ENCODE measurements at places on chromosomes 16 and 17.

DNA sequence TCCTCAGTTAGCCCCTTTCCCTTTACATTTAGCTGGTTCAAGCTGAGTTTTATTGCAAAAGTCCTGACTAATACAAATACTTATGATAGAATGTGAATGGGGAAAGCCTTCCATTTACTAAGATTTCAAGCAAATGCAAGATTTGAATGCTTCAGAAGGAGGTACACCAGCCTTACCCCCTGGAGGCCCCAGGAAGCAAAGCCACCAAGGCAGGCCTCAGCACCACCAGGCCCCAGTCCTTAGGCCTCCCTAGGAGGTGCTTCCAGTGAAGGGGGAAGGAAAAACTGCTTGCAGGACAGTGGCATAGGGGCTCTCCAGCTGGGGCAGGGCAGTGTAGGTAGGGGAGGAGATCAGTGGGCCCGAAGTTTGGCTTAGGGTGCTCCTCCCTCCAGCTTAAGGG lies 7.3 kb upstream of the PRPSAP2 start:
- DNase-seq, result no peak

DNA sequence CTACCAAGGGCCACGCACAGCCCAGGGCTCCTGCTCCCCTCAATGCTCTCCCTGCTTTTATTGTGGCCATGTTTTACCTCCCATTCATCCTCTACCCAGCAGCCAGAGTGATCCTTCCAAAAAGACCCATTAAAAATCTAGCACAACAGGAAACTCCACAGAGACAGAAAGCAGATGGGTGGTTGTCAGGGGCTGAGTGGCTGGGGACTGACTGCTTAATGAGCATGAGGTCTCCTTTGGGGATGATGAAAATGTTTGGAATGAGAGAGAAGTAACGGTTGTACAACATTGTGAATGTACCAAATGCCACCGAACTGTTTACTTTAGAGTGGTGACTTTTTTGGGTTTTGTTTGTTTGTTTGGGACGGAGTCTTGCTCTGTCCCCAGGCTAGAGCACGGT lies 107.4 kb downstream of the GAS7 start:
- no peak for DNase-seq

GRCh38 chr16:54285414-54286089 lies 1.0 kb downstream of the IRX3 start:
- DNase-seq, result no peak

DNA sequence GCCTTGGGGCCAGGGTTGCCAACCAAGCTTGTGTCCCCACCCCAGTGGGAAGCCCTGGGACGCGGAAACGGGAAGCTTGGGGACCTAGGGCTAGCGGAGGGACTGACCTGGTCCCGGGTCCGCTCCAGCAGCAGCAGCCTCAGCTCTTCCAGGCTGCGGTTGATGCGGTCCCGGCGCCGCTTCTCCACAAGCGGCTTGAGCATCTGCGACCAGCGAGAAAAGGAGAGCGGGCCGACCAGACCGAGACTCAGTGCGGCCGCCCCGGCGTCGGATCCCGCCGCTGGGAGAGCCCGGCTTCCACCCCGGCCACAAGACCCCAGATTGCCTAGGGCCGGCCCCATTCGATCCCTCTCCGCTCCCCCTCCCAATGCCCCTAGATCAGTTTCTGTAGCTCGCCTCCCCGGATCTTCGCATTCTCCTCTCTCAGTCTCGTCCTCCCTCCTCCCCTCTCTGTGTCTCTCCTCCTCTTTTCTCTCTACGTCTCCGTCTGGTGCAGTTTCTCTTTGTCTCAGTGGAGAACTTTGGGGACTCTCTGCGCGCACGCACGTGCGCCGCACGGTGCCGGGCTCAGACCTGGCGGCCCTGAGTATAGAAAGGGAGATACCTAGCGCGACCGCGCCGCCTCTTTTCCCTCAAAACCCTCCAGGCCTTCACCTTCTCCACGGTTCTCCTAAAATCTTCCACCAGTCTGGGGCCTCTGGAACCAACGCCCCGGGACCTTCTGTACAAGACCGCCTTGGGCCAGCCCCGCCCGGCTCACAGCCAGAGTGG lies 797 bp downstream of the HES7 start:
- no peak for DNase-seq

- DNase-seq, result no peak
These were observed 108.5 kb downstream of the TMEM114 start for GRCh38 chr16:8481810-8482209.

DNA sequence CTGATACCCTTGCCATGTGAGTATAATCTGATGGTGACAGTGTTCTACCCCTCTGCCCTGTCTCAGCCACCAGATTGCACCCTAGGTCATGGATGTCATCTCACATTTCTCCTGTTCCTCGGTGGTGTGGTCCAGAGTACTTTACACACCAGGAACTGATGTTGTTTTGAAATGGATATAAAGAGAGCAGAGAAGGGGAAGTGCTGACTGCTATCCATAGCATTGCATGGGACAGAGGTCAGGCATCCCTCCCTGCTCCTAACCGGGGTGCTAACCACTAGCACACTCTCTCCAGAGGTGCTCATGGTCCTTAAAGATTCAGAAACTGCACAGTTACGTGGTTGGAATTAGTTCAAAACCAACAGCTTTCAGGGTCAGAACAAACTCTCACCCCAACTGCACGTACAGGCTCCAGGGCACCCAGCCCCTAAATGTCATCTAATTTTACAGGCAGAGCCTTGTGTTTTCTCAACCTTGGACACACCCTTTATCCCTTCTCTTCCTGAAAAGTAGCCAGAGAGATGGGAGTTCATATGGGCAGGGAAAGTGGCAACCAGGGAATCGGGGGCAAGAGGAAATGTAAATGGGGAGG lies 16.3 kb downstream of the TTLL6 start:
- no peak for DNase-seq

GRCh38 chr16:56113223-56113622 lies 78.1 kb upstream of the GNAO1 start:
- no peak for DNase-seq

DNA sequence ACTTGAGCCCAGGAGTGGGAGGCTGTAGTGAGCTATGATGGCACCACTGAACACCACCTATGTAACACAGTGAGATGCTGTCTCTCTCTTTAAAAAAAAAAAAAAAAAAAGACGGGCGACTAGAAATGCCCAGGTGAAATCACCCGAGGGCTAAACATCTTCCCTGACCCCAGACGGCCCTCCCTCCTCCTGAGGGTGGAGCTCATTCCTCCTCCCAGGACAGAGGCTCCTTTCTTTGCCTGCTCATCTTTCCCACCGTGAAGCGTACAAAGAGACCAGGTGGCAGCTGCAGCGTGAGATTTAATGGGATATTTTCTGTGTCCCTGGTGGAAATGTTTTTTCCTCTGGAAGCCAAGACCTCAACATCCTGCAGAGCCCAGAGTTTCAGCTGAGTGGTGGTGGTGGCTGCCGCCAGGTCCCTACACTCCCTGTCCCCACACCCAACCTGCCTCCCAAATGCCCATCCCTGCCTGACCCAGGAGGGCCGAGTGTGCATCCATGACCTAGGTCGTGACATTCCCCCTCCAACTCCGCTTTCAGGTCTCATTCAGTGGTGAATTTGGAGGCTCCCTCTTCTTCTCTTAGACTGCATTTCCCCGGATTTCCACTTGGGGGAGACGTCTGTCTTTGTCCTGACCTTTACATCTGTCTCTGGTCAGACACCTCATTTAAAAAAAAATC lies 14.4 kb upstream of the GPRC5B start:
- DNase-seq, result no peak

- no peak for DNase-seq
These were observed 6.0 kb downstream of the UBALD1 start for GRCh38 chr16:4608704-4608980.

DNA sequence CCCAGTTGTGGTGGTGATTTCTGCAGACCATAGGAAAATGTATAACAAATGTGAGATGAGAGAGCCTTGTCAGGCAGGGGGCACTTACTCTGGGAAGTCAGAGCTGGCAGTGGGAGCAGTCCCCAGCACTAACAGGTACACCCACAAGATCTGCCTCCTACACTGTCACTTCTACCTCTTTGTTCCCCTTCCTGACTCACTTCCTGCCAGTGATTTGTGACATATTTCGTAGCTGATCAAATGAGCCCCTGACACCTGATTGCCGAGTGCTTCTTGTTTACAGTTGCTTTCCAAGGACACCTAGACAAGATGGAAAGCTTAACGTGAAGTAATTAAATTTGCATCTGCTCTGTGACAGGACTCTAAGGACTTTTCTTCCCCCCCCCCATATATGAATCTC lies 40.5 kb downstream of the FTO start:
- DNase-seq, result no peak

DNA sequence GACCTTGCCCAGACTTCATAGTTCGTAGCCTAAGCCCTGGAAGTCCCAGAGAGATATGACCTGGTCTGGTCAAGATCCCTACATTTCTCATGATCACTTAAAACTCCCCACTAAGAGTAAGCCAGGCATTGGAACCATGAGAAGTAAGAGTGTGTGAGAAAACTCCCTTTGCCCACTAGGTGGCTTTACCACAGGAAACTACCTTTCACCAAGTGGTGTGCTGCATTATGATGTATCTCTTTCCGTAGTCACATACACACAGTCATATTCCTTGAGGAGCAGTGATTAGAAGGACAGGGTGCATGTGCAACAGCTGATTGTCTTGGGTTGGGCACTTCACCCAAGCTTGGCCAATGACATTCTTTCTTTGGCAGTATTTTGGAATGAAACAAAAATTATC lies 639.3 kb downstream of the KCNJ2 start:
- no peak for DNase-seq

DNA sequence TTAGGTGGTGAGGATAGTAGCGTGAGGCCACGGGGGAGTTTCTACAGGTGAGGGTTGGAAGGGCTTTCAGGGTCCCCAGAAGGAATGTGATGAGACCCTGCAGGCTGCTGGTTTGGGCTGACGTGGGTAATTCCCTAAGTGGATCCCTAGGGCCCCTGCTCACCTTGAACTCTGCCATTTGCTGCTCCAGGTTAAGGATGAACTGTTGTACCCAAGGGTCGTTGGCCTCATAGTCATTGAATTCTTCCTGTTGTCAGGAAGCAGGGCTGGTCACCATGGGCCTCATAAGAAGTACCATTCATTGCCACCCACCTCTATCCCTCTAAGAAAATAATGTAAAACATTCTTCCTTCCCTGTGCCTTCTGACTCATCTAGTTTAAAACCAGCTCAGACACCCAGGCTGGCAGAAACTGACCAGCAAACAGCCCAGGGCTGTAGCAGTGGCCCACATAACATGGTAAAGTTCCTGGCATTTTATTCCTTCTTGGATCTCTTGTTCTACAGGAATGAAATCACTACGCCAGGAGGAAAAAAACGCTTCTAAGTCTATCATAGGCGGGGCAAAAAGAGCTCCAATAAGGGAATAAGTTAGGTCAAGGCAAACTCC lies 27.6 kb downstream of the FCSK start:
- no peak for DNase-seq

DNA sequence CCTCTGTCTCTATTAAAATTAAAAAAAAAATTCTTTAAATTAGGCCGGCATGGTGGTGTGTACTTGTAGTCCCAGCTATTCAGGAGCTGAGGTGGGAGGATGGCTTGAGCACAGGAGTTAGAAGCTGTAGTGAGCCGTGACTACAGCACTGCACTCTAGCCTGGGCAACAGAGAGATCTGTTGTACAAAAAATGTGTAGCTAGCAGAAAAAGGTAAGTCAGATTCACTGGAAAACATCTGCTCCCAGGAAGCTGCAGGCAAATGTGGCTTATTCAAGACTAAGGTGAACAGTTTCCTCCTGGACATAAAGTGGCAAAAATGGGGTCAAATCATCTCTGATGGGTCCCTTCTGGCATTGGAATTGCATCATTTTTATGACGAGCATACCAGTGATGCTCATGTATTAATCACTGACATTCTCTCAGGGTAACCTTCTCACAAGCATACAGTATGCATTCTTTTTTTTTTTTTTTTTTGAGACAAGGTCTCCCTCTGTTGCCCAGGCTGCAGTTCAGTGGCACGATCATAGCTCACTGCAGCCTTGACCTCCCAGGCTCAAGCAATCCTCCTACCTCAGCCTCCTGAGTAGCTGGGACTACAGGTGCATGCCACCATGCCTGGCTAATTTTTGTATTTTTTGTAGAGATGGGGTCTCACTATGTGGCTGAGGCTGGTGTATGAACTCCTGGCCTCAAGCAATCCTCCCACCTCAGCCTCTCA lies 48.7 kb downstream of the CPPED1 start:
- DNase-seq, result no peak

- no peak for DNase-seq
These were observed 72.2 kb downstream of the METRNL start for GRCh38 chr17:83151442-83152226.

GRCh38 chr16:24918641-24919040 lies 72.9 kb downstream of the SLC5A11 start:
- DNase-seq, result no peak

GRCh38 chr16:55251151-55251550 lies 72.9 kb upstream of the IRX6 start:
- no peak for DNase-seq

DNA sequence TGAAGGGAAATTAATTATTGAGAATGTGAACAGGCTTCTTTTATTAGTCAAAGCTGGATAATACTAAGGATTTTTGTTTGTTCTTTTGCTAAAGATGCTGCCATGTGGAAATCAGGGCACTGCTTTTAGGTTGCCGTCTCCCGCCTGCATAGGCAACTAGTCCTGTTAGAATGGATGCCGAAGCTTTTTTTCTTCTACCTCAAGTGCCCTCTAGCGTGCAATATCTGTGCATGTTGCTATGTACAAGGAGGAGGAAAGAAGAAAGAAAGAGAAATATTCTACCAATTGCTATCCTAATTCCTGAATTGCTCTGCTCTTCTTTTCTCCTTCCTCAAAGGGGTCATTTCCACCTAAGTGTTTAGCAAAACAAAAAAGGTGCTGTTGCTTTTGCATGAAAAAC lies 5.2 kb upstream of the CDH8 start:
- peak; percentile 35 for DNase-seq

DNA sequence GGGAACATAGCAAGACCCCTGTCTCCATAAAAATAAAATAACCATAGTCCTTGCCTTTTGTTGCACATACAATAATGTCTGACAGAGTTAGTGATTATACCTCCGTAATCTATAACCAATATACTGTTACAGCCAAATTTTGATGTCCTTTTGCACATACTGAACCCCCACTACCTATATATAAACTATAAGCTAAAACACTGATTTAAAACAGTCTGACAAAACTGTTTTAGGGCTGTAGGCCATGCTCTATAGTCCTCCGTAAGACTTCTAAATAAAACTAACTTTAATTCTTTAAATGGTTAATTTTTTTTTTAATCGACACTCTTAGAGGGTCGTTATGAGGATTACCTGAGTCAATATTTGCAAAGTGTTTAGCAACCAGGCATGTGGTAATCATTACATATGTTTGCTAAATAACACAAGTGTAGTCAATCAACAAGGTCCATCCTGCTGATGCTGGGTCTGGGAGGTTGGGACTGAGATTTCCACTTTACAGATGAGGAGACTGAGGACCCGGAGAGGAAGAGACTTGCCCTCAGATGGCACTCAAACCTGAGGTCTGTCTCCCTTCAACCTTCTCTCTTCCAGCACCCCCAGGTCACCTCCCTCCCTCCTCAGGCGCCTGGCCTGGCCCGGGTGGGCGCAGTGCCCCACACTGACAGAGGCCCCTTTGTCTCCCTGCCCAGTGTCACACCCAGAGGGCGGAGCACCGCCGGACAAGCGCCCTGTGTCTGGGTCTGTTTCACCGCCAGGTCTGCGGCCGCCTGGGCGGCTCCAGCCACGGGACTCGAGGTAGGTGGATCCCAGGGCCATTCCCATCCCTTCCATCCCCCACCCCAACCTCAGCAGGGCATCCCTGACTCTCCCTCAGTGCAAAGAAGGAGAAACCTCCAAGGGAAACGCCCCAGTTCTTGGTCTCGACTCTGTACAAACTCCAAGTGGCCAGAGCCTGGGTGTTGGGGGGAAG lies 10.3 kb downstream of the ZNF385C start:
- no peak for DNase-seq

GRCh38 chr17:2179615-2180295 lies 123.8 kb downstream of the SMG6 start:
- no peak for DNase-seq

All from 8988T (cell line).